ENCODE measurements at places on chromosomes 6 and 20. TPM values are rescaled to one million over a fixed set of nuclear protein-coding genes. Genes with fewer than 3 reads are reported as not detected.

The ZSCAN12 gene
- total RNA-seq = 1.3 TPM

The HNF4A gene
- 20.0 TPM for total RNA-seq

The SLC9A8 gene
- 9.0 TPM for total RNA-seq

The PLCB4 gene
- total RNA-seq = 14.7 TPM

The ACOT13 gene
- 26.0 TPM for total RNA-seq

The KCNQ5 gene
- 1.3 TPM for total RNA-seq

The ARG1 gene
- not detected for total RNA-seq

The TEAD3 gene
- total RNA-seq = 7.3 TPM

The NXT1 gene
- 74.5 TPM for total RNA-seq

The ARFGEF3 gene
- 0.55 TPM for total RNA-seq

The MUC21 gene
- 0.03 TPM for total RNA-seq

The SLC35D3 gene
- not detected for total RNA-seq

The SHLD1 gene
- 6.8 TPM for total RNA-seq

Data from A549 treated with AZD2906 at 1 μM for 4 hours (cell line).